ENCODE measurements at places on chromosomes 4 and X.

DNA sequence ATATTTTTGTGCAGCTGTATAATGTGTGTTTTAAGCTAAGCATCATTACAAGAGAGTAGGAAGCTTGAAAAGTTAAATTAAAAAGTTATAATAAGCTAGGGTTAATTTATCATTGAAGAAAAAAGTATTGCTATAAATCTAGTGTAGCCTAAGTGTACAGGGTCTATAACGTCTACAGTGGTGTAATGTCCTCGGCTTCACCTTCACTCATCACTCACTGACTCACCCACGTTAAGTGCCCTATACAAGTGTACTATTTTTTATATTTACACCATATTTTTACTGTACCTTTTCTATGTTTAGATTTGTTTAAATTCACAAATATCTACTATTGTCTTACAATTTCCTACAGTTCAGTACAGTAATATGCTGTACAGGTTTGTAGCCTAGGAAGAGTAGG, 23.5 kb downstream of the ARAP2 start:
- no peak for DNase-seq

DNA sequence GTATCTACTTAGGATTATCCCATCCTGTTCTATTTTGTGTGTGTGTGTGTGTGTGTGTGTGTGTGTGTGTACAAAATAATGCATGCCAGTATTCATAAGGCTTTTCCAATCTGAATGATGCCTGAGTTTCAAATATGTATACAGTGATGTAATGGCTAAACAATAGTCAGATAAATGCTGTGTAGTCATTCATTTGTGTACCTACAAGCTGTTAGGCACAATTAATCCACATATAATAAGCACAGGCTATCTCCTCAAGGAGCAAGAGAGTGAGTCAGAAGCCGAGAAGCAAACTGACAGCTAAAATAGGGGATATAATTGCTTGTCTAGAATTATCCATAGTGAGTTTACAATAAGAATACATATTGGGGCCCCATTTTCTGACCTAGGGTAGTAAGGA, 15.7 kb downstream of the DMD start:
- DNase-seq, result no peak

DNA sequence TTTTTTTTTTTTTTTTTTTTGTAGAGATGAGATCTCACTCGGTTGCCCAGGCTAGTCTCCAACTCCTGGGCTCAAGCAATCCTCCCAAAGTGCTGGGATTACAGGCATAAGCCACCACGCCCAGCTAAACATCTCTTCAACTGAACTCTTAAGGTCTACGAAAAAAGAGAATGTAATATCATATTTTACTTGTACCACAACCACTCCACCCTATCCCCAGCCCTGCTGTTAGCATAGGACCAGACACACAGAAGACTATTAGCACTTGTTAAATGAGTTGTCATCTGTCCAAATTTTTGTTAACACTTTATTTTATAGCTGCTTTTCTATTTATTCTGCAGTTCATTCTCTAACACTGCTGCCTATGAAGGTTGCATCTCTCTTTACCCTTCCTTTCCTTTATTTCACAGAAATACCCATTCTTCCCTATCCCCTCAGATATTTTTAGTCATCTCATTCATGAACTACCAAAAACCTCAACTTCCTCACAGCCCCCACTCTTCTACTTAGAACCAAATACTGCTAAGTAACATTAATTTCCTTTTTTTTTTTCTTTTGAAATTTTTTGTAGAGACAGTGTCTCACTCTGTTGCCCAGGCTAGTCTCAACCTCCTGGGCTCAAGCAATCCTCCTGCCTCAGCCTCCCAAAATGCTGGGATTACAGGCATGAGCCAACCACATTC, 10.1 kb downstream of the SNX12 start:
- no peak for DNase-seq

GRCh38 chr4:55733932-55734331, 85.7 kb upstream of the EXOC1L start:
- DNase-seq, result no peak

GRCh38 chrX:153820601-153821000, 9.7 kb downstream of the PDZD4 start:
- DNase-seq, result no peak

- DNase-seq, result no peak
Measured at GRCh38 chr4:159013692-159014091, 89.2 kb upstream of the RAPGEF2 start.

- no peak for DNase-seq
Measured at GRCh38 chr4:48898733-48899431, 7.7 kb downstream of the OCIAD2 start.

DNA sequence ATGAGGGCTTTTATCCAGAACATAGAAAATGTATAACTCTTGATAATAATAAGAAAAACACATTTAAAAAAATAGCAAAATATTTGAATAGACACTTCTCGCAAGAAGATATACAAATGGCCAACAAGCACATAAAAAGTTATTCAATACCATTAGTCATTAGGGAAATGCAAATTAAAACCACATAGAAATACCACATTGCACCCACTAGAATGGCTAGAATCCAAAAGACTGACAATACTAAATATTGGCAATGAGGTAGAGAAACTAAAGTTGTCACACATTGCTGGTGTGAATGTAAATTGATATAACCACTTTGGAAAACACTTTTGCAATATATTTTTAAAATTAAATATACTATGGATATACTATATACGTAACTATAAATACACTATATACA, 754.3 kb upstream of the MAGEB2 start:
- no peak for DNase-seq

GRCh38 chrX:5163663-5164062, 1065.0 kb downstream of the NLGN4X start:
- no peak for DNase-seq

GRCh38 chr4:110033355-110034025, 120.8 kb downstream of the EGF start:
- no peak for DNase-seq

DNA sequence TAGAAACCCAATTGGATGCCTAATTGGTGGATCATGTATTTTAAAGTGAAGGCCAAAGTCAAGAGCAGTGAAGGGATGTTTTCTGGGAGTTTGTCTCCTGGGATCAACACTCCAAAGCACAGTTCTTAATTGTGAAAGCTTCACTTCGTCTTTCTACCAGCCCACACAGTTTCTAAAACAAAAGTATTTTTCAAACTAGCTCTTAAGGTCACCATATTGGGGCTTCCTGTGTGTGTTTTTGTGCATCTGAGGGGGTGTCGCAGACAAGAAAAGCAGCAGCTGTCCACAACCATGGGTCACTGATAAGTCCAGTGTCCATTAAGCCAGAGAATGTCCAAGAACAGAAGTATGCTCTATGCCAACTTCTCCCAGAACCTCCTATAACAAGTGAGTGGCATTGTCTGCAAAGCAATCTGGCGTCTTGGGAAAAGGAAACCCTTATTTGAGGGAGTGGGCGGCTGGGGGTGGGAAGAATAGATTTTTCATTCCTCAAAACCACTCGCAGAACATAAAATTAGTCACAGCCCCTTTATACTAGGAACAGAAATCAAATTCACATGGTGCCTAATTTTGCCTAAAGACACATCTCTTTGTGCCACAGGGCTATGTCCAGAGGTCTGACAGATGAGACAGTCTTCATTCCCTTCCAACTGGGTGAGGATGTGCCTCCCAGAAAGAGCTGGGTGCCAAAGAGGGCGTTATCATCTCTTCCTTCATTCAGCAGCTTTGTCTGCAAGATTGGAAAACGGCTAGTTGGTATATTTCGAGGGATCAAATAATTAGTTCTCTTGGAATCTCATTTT, 610.4 kb downstream of the BCOR start:
- no peak for DNase-seq

DNA sequence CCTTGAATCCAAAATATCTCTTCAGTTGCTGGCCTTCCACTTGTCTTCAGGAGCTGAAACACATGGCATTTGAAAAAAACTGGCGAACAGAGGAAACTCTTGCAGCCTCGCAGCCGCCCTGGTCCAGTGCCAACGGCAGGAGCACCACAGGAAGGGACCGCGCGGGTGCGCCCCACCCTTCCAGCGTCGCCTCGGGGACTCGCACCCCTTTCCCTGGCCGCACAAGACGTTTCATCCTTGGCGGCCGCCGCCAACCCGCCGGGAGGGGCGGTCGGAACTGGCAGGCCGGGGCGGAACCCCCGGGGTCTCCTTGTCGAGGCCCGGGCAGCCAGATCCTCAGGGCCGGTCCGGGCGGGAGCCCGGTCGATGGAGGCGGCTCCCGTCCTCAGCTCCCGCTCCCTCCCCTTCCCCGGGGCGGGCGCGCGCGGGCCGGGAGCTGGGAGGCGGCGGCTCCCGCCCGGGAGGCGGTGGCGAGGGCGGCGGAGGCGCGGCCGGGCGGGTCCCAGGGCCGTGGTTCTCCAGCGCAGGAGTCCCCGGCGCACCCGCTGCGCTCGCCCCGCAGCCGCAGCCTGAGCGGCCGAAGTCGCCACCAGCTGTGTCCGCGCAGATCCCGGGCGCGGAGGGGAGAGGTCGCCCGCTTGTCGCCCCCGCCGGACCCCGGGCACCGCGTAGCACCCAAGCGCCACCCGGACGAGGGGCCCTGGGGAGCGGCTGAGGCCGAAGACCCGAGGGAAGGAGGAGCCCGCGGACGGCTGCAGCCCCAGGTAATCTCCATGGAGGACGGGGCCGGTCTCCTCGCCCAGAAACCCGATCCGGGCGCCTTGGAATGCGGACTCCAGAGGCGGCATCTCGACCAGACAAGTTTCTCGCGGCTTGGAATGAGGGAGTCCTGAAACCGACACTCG, 886 bp upstream of the NDST3 start:
- no peak for DNase-seq

DNA sequence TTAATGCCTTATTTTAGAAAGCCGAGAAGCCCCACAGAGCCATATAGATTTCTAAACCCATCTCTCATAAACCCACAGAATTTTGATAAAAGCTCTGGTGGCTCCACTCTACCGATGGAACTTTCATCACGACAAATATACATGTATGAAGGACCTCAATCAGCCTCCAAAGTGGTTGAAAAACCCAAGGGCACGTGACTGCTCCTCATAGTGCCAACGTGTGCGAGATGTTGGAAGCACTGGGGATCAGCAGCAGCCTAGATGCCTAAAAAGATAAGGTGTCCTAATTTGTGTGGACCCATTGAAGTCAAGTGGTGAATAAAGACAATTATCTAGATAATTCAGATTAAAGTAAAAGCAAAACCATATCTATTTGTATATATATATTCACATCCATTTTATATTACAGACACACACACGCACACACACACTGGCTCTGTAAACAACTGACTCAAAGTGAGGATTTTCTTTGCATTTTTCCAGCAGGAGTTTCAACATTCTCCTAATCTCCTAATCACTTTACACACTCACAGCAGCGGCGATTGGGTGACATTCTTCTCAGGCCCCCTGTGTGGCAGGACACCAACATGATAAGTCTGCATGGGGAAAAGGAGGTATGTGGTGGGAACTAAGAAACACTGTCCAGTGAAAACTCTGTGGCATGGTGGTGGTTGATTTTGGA, 2.8 kb upstream of the PITX2 start:
- DNase-seq, result no peak

GRCh38 chrX:10633722-10634121, 13.3 kb upstream of the MID1 start:
- no peak for DNase-seq

GRCh38 chr4:17599826-17600225, 14.6 kb upstream of the MED28 start:
- no peak for DNase-seq

GRCh38 chrX:140292961-140293360, 211.9 kb downstream of the SOX3 start:
- DNase-seq, result no peak

DNA sequence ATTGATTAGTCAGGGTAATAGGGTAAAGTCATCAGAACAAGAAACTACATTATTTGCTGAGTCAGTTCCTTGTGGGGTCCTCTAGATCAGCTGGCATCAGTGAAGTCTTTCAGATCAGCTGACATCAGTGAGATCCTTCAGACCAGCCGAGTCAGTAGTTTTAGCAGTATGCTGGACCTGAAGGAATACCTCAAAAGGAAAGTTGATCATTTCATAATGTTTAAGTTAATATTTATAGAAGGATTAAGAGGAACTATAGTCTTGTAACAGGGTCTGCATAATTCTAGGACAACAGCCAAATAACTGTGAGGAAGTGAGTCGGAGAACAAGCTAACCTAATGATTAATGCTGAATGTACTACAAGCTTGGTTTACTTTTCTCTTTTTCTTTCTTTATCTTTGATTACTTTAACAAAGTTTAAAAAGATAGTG, 958 bp upstream of the UGT2B7 start:
- no peak for DNase-seq

DNA sequence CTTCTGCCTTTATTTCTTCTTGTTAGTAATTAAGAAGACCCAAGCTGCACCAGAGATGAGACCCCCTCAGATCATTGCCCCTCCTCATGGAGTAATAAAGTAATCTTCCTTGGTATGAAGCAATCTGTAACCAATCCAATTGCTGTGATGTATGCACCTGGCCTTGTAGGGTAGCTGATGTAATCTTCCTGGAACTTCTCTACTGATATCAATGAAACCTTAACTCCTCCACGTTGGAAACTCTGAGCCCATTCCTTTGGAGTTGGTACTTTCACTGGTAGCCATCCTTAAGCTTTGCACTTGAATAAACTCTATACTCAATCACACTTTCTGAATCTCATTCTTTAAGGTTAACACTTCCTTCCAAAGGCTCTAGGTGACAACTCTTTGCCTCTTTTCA, 31.6 kb upstream of the NSG1 start:
- no peak for DNase-seq

GRCh38 chrX:109345856-109346255, 136.0 kb downstream of the GUCY2F start:
- no peak for DNase-seq

GRCh38 chr4:46211406-46211805, 87.6 kb upstream of the GABRG1 start:
- no peak for DNase-seq

DNA sequence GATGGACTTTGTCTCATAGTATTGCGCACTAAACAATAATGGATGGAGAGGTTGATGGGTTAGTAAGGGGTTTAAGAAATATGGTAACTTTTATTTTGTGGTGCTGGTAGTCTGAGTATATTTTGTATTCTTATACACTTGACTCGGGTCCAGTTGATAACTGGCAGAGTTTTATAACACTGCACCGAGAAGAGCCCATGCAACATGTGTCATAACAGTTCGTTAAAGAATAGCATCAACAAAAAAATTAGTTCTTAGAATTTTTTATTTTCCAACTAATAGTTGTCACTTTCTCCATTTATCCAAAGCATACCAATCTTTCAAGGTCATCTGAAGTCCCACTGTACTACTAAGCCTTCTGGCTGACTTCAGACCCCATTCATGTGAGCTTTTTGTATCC, 175.1 kb downstream of the SOWAHB start:
- no peak for DNase-seq

DNA sequence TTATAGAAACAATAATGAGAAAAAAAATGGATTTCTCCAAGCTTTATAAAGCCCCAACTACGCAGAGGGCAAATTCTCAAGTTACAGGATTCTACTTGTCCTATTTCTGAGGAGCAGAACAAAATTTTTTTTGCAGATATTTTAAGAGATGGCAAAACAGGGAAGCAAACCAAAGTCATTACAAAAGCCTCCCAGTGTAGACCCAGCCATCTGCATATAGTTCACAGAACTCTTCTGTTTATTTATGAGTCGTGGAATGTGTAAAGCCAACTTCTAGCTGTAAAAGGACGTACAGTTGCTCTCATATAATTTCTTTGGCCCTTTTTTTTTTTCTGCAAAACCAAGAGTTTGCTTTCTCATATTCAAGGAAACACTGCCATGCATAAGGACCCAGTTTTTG, 120.4 kb downstream of the PCDH7 start:
- no peak for DNase-seq

- no peak for DNase-seq
Measured at GRCh38 chrX:93875621-93876282, 201.7 kb downstream of the FAM133A start.

All from stimulated activated CD8-positive, alpha-beta memory T cell treated with anti-CD3 and anti-CD28 coated beads, Interleukin-12 subunit alpha, Interleukin-12 subunit beta, amount 100 ng/mL, for 1 hour (primary cell).